Esophagus mucosa (tissue), 1 donor: ENCODE measurements at places on chromosomes 12 and 14. TPM values are rescaled to one million over a fixed set of nuclear protein-coding genes. Genes with fewer than 3 reads are reported as not detected.

Gene PTPN6
- total RNA-seq, result 17.8 TPM

Gene OVCH1
- not detected for total RNA-seq

Gene ASB8
- total RNA-seq, result 24.7 TPM

Gene TPCN1
- total RNA-seq, result 35.2 TPM

Gene EXOC3L4
- total RNA-seq, result 0.20 TPM

Gene C14orf180
- not detected for total RNA-seq

Gene KRT77
- not detected for total RNA-seq

Gene OR4K2
- not detected for total RNA-seq

Gene TOMM20L
- total RNA-seq, result not detected

Gene BTBD6
- total RNA-seq, result 34.4 TPM

Gene KRT71
- total RNA-seq, result not detected

Gene KIF5A
- 0.16 TPM for total RNA-seq
